Brain microvascular endothelial cell (primary cell): ENCODE measurements at places on chromosomes 3 and 15.

DNA sequence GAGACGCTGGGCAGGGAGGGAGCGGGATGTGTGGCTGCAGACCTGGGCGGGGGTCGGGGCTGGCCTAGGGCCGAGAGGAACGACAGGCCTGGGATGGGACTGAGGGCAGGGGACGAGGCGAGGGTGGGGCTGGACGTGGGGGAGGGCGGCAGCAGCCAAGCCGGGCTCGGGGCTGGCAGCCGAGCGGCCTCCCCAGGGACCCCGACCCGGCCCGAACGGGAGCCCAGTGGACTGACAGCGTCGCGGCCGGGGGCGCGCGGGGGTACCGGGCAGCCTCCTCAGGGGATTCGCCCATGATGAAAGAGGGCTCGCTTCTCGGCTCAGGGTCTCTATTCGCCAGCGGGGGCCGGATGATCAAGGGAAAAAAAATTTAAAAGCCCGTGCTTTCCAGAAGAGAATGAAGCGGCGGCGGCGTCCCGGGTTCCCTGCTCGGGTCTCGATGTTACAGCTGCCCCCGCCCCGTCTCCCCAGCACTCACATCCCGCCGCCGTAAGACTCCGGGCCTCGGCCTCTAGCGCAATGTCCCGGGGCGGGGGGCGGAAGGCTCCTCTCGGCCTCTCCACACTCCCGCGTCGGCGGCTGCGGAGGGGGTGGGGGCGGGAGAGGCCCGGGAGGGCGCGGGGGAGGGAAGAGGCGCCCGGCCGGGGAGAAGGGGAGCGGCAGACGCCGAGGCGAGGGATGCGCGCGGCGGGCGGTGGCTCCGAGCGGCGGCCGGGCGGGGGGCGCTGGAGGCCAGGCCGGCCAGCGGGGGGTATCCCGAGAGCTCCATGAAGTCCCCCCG is 4.3 kb downstream of the PTH1R start:
- no peak for DNase-seq

GRCh38 chr15:44435893-44436667 is 8.7 kb downstream of the CTDSPL2 start:
- no peak for DNase-seq

DNA sequence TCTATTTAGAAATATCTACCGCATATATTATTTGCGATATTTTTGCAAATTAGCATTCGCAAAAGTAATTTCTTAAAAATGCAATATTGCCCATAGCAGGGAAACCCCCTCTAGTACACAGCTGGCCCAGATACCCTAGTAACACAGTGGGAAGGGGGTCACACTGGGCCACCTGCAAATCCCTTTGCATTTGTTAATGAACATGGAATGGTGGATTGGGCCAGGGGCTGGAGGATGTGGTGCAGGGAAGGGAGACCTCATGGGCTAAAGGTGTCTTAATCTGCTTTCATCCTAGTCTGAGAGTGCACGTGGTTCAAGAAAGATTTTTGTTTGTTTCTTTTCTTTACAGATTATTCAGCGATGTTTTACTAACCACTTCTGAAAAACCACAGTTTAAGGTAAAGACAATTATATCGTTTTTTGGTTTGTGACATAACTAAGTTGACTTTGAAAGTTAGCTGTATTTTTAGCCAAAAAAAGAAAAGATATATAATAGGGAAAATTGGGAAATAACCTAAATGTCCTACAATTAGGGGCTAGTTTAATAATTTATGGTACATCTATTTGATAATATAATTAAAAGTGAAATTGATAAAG is 30.0 kb downstream of the PDHB start:
- no peak for DNase-seq

GRCh38 chr3:138400651-138401070 is 33.8 kb upstream of the ESYT3 start:
- no peak for DNase-seq

DNA sequence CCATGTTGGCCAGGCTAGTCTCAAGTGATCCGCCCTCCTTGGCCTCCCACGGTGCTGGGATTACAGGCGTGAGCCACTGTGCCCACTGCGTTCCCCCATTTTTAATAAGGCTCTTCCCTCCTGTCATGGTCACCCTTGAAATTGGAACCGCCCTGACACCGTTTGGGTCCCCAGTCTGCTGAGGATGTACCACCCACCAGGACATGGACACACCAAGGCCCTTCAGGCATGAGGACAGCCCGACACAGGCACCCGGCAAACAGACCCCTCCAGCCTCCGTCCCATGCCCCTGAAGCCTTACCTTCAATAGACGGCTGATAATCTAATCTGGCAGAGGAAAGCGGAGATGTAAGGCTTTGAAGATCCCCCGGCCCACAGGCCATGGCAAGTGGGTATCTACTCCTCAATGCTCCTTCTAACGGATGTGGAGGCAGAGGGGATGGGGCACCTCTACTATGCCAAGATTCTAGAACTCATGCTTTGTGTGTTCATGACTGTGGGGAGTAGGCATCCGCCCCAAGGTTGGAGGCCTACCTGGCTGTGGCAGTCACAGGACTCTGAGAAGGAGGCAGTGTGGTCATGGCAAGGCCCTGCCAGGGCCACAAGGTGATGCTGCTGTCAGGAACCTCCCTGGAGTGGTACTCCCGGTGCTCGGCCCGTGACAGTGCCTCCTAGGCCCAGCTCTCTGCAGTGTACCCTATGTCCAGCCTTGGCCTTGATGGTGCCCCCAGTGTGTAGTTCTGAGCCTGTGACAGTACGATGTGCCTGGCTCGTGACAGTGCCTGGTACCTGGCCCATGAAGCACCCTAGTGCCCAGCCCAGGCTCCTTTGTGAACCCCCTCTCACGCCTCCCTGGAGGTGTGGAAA is 18.6 kb upstream of the PRSS50 start:
- DNase-seq, result no peak

DNA sequence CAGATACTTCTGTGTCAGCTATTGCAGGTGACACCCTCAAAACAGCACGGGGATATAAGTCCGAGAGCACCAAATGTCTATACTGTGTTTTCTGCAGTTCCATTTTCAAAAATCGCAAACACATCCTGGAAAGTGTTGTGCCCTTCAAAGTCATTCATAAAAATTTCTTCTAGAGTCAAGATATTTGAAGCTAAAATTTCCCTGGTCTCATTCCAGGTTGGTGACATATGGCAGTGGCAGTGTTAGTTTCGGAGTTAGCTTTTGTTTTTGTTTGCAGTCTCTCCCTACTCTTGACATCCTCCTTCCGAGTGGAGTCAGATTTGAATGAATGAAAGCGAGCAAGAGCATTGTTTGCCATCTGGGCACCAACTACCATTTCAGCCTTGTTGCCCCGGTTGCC is 3.2 kb upstream of the FSIP1 start:
- no peak for DNase-seq

DNA sequence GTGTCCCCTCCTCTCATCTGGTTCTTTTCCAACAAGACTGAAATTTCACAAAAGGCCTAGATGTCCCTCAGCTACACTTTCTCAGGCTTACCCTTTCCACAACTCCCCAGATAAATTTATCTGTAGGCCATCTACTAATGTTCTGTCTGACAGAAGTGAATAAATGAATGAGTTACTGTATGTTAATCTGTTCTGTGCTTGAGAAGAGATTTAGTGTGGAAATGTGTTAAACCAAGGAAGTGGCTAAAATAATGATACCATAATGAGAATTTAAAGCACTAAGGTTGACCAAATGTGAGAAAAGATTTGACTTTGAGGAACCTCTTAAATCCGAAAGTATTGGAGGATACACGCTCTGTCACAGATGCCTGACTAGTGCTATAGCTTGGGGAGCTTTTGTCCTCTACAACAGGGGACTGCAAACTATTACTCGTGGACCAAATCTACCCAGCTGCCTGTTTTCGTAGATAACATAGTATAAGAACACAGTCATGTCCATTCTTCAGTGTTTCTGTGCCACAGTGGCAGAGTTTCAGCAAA is 74.8 kb upstream of the P2RY1 start:
- DNase-seq, result no peak

- DNase-seq, result no peak
Observed at GRCh38 chr15:85825719-85826118, 31.0 kb upstream of the KLHL25 start.

DNA sequence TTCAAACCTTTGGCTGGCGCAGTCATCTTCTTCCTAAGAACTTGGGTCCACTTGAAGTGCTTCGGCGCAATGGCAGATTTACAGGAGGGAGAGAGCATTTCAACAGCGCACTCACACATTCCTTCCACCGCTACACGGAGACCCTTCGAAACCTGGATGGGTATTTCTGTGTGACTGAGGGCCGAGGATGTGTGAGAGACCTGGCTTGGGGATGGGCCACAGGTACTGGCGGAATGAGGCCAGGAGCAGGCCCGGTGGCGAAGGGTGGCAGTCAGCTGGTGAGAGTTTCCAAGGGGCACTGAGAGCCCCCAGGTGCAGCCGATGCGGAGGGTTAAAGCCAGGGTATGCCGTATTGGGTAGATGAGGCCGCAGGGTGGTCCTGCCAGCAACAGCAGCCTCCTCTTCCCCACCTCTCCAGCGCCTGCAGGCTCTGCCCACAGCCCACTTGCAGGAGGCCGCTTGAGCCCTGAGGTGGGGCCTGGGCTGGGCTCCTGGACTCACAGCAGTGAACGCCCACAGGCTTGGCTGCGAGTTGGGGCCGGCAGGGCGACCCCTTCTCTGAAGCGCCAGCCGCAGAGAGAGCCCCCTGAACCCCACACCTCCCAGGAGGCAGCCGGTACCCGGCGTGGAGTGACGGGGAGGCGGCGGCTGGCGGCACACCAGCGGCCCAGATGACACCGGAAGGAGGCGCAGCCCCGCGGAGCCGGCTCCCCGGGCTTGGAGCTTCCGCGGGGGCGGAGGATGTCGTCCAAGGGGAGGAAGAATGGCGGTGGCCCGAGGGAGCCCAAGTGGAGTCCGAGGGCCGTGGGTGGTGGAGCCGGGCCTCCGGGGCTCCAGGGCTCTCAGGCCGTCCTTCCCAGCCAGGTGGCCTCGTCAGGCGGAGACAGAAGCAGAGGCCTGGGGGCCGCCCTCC is 166.5 kb downstream of the NSMCE3 start:
- no peak for DNase-seq

- no peak for DNase-seq
Observed at GRCh38 chr3:142168514-142168913, 19.2 kb upstream of the TFDP2 start.

- peak; percentile 70 for DNase-seq
Observed at GRCh38 chr3:55189359-55189801, 261.5 kb upstream of the LRTM1 start.

GRCh38 chr15:77025941-77026411 is 31.1 kb downstream of the PSTPIP1 start:
- DNase-seq, result no peak

- DNase-seq, result no peak
Observed at GRCh38 chr3:4835616-4836043, 143.6 kb upstream of the BHLHE40 start.

GRCh38 chr3:156635034-156635433 is 39.4 kb upstream of the TIPARP start:
- no peak for DNase-seq

GRCh38 chr3:186959029-186959624 is 28.8 kb downstream of the ST6GAL1 start:
- DNase-seq, result no peak

GRCh38 chr3:88132894-88133293 is 16.9 kb upstream of the C3orf38 start:
- no peak for DNase-seq

GRCh38 chr15:37881237-37882013 is 53.0 kb upstream of the TMCO5A start:
- DNase-seq, result no peak

- no peak for DNase-seq
Observed at GRCh38 chr3:118984699-118985098, 49.9 kb downstream of the IGSF11 start.

GRCh38 chr15:91844341-91844740 is 9.2 kb upstream of the SLCO3A1 start:
- DNase-seq, result no peak

DNA sequence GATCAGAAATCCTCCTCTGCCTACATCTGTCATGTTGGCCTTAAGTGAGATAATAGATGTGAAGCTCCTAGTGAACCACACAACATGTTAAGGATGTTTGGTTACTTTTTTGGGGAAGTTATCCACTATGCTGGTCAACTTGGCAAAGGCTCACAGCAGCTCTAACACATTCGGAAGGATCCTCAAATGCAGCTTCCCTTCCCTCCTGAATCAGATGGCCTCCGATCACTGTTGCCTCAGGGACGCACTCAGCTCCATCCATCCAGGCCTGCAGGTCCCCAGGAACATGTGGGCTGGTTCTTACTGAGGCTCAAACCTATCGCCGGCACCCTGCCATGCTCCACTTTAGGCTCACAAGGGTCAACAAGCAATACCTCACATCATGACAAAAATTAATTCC is 67.9 kb downstream of the CORO2B start:
- DNase-seq, result no peak

DNA sequence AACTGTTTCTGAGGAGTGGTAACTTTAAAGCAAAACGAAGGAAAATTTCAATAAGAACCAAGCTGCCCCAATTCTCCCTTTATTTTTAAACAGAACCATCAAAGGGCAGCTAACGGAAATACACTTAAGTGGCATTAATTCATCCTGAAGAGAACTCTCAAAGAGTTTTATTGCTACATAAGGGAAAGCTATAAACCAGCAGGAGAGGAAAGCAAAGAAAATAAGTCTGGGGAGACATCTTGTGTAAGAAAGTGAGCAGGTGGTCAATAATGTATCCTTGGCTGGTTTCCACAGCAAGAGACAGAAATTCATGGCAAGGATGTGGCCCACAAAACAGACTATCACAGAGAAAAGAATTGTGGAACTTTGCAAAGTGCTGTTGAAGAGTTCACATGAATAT is 40.0 kb upstream of the CMSS1 start:
- DNase-seq, result no peak

DNA sequence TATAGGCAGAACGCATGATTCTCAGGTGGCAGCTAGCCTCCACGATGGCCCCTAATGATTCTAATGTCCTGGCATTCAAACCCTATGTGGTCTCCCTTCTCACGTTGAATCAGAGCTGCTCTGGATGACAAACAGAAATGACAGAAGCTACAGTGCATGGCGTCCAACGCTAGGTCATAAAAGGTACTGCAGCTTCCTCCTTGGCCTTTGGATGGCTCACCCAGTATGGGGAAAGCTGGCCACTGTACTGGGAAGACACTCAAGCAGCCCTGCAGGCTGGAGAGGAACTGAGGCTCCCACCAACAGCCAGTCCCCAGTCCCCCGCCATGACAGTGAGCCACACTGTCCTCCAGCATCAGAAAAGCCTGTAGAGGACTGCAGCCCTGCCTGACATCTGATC is 286.3 kb downstream of the FAM43A start:
- no peak for DNase-seq

GRCh38 chr3:137746808-137747207 is 17.3 kb upstream of the SOX14 start:
- no peak for DNase-seq

- DNase-seq, result no peak
Observed at GRCh38 chr3:184632551-184633236, 71.1 kb downstream of the EPHB3 start.

GRCh38 chr3:185070491-185071286 is 82.2 kb downstream of the C3orf70 start:
- DNase-seq, result peak; percentile 38

GRCh38 chr3:175421902-175422301 is 562.8 kb downstream of the NAALADL2 start:
- DNase-seq, result no peak

GRCh38 chr3:157920822-157921700 is 185.2 kb downstream of the SHOX2 start:
- DNase-seq, result no peak
